ENCODE measurements at places on chromosomes 7 and 10.

DNA sequence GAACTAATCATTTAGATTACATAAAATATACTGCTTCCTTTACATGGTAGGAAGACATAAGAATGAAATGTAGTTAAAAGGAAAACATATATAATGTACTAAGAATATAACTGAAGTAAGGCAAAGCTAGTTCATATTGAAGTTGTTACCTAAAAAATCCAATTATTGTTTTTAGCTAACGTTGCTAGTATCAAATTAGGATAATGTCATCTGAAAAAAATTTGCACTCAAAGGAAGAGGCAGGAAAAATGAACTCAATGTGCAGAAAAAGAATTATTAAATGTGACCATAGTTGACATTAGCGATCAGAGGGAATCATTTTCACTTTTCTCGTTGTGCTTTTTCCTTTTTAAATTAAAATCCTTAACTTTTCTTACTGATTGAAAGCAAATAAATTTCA lies 1.6 kb upstream of the BET1 start:
- no peak for ATAC-seq

- no peak for ATAC-seq
Measured at GRCh38 chr7:114910787-114911186, 11.1 kb upstream of the MDFIC start.

DNA sequence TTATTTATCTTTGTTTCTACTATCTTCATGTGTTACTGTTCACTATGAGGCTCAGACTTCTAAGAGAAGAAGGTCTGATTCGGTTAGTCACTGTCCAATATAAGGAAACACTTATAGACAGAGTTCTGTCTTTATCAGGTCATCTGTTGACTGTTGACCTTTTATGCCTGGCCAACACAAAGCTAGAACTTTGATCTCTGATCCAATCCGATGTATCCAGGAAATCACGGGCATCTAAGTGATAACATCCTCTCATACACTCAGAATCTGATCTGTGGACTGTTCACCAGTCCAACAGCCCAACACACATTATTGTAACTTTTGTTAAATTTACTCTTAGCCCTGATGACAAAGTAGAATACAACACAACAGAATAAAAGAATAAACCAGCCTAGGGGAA lies 114.6 kb downstream of the SRI start:
- no peak for ATAC-seq

DNA sequence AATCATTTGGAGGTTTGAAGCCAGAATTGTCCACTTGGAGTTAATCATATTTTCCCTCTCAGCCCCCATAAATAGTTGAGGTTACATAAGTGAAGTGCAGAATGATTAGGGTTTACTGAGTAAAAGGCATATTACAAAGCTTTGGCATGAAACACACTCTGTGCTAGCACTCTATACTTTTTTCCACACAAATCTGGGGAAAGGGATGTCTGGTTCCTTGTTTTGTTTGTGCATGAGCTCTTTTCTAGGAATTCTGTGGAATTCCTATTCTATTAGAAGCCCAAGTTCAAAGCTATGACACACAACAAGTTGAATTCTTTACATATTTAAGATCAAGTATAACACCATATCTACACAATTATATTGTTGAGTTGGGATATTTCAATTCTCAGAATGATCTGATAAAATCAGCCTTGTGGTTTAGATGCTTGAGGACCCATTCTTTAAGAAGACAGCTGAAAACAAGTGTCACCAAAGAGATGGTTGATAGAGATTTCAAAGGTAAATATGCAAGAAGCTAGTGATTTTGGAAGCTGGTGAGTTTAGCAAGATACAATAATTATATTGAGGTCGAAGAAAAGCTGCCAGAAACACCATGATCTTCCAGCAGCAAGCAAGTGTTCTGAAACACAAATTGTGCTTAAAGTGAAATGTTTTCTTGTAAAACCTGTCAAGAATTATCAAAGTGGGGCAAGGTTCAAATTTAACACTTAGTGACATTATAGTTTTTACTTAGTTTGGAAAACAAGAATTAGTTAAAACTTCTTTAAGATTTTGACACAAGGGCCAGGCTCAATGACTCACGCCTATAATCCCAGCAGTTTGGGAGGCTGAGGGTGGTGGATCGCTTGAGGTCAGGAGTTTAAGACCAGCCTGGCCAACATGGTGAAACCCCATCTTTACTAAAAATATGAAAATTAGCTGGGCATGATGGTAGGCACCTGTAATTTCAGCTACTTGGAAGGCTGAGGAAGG lies 122.6 kb downstream of the INHBA start:
- no peak for ATAC-seq

GRCh38 chr7:81370822-81371221 lies 399.0 kb downstream of the HGF start:
- ATAC-seq = no peak

DNA sequence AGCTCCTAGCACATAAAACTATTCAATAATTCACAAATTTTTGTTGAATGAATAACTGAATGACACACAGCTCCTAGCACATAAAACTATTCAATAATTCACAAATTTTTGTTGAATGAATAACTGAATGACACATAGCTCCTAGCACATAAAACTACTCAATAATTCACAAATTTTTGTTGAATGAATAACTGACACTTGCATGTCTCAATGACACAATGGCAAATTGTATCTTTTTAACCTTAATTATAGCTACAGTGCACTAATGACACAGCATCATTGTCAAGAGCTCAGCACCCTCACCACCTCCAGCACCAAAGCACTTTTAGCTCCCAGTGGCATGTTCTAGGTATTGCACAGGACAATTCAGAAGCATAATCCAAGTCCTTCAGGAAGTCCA lies 131.6 kb downstream of the PDE1C start:
- no peak for ATAC-seq

GRCh38 chr10:79206300-79207095 lies 137.7 kb downstream of the ZMIZ1 start:
- ATAC-seq = no peak

DNA sequence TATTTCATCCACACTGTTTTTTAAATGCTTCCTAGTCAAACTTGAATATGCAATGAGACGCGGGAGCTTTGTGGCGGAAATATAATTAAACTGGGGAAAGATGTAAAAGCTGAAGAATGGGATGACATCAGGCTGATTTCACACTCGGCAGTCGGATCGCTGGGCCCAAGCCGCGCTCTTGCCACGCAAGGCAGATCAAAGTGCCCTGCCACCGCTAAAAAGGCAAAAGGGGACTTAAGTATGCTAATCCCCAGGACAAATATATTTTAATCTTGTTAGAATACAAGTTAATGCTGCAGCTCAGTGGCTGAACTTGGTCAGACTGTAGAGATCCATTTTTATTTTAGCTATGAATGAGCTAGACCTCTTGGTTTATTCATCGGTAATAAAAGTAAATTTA lies 13.8 kb downstream of the EN2 start:
- no peak for ATAC-seq

DNA sequence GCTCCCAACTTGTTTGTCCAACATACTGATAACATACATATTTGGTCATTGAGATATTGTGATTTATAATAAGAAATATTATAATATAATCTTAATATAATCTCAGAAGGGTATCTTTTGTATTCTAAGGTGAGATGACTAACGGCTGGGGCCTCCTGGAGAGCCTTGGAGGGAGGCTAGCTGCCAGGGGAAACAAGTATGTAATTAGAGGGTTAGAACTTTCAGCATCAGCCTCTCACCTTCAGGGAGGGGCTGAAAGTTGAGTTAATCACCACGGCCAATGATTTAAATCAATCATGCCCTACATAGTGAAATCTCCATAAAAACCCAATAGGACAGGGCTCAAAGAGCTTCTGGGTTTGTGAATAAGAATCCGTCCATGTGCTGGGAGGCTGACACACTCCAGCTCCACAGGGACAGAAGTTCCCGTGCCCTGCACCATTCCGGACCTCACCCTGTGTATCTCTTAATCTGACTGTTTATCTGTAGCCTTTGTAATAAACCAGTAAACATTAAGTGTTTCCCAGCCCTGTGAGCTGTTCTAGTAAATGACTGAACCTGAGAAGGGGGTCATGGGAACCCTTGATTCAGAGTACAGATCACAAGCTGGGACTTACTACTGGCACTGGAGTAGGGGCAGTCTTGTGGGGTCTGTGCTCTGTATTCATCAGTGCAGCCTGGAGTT lies 86.3 kb upstream of the STEAP1B start:
- ATAC-seq = peak; percentile 52

DNA sequence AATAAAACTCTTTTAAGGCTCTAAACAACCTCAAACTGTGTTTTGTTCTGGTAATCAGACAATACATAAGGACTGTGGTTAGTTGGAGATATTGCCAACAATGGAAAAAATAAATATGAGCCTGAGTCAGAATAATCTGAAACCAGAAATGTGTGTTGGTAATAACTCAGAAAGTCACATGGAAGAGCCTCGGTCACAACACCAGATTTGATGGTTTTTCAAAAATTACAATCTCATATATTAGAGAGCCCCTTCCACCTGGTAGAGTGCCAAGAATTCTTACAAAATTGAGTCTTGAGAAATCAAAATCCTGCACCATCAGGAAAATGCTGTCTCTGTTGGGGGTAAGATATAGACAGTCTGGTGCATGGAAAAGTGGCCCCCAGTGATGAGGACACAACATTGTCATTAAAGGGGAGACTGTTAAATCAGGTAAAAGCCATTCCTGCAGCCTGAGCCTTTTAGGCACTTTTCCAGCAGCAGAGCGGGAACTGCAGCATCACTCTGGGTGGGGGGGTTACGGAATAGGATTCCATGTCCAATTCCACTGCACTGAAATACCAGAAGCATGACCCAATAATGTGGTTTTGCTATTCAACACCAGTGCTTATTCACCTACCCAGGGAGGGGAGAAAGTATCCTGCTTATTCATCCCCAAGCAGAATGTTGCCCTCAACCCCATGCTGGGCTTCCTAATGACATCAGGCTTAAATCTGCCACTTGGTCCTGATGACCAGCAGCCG lies 9.5 kb upstream of the ADAM12 start:
- peak; percentile 78 for ATAC-seq

DNA sequence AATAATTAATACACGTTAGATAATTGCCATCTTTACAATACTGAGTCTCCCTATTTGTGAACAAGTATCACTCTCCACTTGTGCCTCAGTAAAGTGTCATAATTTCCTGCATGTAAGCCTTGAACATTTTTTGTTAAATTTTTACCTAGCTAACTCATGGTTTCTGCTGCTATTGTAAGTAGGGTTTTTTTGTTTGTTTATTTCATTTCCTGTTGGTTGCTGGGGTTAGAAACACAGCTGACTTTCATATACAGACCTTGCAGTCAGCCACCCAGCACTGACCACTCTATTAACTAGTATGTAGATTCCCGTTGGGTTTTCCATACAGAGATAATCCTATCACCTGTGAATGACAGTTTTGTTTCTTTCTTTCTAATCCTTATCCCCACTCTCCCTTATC lies 133.3 kb downstream of the MPP7 start:
- ATAC-seq = no peak

GRCh38 chr10:28241741-28242399 lies 61.0 kb downstream of the MPP7 start:
- peak; percentile 68 for ATAC-seq

DNA sequence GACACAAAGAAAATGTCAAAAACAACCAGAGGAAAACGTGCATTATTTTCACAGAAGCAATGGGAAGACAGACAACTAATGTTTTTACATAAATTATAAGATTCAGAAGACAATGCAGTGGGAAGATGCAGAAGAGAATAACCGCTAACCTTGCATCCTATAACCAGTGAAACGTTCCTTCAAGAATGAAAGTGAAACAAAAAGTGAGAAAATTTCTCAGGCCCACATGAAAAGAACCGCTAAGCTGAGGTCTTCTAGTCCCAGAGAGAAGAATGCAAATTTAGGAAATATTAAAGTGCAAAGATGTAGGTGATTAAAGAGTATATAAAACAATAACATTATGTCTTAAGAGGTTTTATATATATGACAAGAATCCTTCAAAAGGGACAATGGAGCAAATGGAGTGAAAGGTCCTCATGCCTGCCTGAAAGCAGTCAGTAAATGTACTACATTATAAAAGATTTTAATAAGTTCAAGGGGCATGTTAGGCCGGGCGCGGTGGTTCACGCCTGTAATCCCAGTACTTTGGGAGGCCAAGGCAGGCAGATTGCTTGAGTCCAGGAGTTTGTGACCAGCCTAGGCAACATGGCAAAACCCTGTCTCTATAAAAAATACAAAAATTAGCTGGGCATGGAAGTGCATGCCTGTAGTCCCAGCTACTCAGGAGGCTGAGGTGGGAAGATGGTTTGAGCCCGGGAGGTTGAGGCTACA lies 43.1 kb upstream of the DDC start:
- ATAC-seq = peak; percentile 65

DNA sequence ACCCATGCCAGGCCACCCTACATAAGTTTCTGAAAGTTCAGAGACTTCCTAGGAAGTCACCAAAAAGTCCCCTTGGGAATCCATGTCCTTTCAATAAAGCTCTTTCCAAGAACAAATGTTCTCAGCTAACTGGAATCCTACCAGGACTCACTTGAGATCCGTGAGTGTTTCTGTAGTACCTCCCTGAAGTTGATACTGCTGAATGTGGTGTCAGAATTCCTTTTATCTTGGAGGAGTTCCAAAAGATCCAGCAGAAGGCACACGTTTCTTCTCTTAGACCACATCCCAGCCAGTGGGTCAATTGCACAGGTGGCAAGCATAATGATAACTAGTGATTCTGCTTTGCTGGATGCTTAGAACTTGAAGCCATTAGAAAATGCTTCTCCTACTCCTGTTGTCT lies 689.7 kb upstream of the IGFBP3 start:
- no peak for ATAC-seq

- ATAC-seq = no peak
Measured at GRCh38 chr7:42274053-42274452, 37.0 kb upstream of the GLI3 start.

GRCh38 chr7:134778941-134779740 lies at the start of gene CALD1:
TSS of gene CALD1 (plus strand) at chr7:134779634. CDS start at chr7:134867734, 88,100 bp downstream.
- ATAC-seq = no peak

DNA sequence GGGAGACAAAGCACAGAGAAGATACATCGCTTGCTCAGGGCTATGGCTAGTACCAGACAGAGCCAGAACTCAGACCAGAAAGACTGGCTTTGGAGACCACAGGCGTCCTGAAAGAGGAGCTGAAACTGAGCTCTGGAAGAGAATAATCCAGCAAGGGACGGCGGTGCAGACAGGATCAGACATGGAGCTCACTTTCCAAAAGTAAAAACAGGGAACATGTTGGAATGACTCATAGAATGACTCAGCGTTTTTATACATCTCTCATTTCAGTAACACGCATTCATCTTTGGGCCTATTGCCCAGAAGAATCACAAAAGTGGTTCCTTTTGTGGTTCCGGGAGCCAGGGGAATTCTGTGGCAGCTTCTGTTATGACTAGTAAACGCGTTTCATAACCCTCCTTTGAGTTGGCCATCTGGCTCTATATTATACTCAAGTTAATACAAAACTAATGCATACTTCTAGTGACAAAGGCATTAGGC lies 37.2 kb downstream of the PLEKHS1 start:
- ATAC-seq = peak; percentile 14
